ENCODE measurements at places on chromosomes 11 and 22.

- DNase-seq = no peak
Measured at GRCh38 chr22:36220451-36220921, 18.8 kb downstream of the APOL2 start.

DNA sequence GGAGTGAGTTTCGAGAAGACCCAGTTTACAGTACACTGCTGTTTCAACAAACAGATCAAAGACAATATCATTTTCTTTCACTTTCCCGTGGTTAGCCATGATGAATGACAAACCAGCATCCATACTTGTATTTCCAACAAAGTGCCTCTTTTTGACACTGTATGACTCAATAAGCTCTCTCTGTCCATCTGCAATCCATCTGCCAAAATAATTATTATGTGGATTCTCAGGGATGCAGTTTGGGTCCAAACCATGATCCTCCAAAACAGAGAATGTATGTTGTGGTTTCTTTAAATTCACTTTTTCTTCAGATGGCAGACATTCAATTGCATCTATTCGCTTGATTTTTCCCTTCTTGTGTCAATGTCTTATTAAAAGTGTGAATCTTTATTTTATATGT, 37.8 kb upstream of the RASD2 start:
- no peak for DNase-seq

DNA sequence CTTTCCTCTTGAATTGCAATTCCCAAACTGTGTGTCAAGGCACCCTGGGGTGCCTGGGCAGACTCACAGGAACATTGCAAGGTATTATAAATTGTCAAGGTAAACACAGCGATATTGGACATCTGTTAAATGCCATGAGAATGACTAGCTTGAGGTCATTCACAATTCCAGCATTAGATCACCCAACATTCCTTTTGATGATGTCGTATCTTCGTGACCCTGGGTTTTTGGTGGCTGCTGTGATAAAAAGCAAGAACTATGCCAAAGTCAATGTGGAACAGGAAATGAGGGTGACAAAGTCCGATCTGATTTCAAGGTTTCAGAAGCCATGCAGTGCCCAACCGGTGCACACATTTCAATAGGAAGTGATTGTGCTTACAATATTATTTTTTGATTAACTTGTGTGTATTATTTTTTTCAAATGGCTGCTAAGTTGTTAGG, 458.4 kb downstream of the MIAT start:
- DNase-seq = no peak

GRCh38 chr11:44011797-44012196, 36.0 kb upstream of the ACCSL start:
- DNase-seq = no peak

GRCh38 chr22:43015677-43016042, 711 bp upstream of the PACSIN2 start:
- no peak for DNase-seq

- DNase-seq = no peak
Measured at GRCh38 chr11:112735470-112735869, 225.8 kb upstream of the NCAM1 start.

GRCh38 chr11:72813740-72814285, 398 bp upstream of the ATG16L2 start:
- no peak for DNase-seq

DNA sequence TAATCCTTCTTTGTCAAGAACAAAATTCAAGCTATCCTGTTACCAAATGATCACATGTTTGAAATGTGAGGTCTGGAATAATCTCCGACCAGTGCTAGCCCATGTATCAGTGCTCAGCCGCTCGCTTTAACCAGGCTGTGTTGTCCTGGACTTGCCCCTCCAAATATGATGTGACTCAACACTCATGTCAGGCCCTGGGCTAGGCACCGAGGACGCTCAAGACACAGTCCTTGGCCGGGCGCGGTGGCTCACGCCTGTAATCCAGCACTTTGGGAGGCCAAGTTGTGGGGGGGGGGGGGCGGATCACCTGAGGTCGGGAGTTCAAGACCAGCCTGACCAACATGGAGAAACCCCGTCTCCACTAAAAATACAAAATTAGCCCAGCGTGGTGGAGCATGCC, 54.1 kb upstream of the WNT7B start:
- no peak for DNase-seq

DNA sequence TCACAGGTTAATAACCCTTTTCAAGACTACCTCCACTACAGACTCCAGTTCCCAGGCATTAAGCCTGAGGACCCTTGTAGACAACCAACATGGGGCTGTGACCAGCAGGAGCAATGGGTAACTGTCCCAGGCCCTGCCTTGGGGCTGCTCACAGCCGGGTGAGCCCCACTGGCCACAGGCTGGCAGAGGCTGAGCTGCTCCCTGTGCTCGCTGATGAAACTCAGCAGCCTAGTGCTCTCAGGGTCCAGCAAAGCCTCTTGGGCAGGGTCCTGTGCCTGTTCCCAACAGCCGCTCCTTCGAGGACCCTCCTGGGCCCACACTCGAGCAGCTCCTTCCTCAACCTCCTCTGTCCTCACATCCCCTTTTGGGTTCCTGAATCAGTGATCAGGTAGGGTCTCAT, 99.8 kb downstream of the VPREB1 start:
- DNase-seq = no peak

Data from CD4-positive, alpha-beta T cell treated with Interleukin-10 for 1 hour (primary cell).